ENCODE measurements at places on chromosomes 11 and 22. TPM values are rescaled to one million over a fixed set of nuclear protein-coding genes. Genes with fewer than 3 reads are reported as not detected.

DNA sequence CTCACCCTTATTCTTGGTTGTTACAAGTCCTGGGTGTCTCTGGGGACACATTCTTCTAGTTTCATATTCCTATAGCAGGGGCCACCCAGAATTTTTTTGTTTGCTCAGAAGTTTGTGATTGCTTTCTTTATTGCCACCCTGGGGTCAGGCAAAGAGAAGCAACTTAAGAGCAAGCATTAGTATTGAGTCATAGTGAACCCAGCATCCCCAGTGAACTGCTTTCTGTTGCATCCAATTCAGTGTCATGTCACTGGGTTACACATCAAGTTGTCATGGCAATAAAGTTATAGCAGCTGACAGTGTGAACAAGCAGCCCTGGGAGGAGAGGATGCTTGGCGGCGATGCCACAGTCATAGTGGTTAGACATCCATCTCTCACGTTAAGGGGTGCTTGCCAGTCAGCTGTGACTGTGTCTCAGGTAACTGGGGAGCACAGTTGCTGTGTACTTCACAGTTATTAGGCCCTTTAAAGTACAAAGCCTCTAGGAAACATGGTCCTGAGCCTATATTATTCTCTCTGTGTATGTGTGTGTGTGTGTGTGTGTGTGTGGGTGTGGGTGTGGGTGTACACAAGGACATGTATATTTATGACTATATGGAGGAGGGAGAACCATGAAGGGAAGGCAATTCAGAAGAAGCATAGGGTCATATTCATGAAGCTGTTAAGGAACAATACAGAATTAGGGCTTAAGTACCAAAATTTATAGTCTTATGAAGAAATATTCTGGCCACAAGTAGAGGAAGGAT is 52.5 kb downstream of the TRIM44 start:
- peak; percentile 16 for DNase-seq

- no peak for DNase-seq
These were observed 689 bp upstream of the TMEM126A start for GRCh38 chr11:85647078-85647477.

DNA sequence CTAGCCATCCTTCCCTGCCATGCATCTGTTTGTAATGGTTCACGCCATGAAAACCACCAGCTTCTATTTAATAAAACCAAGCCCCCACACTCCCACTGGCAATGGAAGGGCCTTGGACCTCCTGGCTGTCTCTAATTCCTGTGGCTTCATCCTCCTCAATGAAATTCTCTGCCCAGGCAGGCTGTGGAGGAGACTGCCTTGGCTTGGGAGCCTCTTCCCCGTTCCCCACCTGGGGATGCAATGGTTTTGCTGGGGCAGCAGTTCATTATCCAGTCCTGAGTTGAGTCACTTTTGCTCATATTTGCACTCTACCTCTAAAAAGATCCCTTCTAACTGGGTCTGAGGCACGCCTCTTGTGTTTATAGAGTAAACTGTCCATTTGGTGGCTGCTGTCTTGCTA is 515.8 kb downstream of the NTM start:
- no peak for DNase-seq

The BDNF gene
- 8.1 TPM for total RNA-seq

DNA sequence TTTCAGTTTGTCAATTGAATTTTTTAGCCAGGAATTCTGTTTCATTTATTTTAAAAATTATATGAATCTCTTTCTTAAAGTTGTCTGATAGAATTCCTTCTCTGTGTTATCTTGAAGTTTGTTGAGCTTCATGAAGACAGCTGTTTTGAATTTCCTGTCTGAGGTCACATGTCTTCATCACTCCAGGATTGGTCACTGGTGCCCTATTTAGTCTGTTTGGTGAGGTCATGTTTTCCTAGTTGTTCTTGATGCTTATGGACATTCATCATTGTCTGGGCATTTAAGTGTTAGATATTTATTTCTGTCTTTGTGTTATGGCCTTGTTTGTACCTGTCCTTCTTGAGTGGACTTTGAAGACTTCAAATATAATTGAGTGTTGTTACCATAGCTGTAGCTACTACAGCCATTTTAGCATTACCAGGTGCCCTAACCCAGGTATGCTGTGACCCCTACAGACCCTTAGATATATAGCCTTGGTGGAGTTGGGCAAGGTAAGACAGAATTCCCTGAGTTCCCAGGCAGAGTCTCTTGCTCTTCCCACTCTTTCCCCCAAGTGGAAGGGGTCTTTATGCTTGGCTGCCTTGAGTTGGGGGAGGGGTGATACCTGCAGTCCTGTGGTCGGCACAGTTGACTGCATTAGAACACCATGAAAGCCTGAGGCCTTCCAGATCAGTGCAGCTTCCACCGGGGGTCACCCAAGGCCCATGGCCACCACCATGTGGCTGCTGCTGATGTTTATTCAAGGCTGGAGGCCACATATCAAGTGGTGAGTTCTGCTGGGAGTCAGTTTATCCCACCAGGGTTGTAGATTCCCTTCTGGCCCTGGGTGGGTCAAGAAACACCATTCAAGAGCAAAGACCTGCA is 229.6 kb downstream of the DYNC2H1 start:
- peak; percentile 64 for DNase-seq

DNA sequence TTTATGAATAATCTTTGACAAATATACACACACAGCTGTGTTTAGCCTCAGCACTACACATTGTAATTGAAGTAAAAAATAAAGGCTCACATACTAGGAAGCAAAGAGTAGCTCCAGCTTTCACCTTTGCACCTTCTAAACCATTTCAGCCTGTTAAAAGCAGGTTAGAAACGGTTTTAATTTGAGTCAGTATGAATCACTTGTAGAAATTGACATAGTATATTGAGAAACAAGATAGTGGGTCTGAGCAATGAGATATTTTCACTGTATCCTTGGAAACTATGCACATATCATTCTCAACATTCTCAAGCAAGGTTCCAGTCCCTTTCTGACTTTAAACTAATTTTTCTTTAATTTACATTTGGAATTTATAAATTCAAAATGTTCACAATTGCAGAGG is 380.3 kb downstream of the AASDHPPT start:
- DNase-seq = peak; percentile 71

The FOSL1 gene
- 11.4 TPM for total RNA-seq

The SEPTIN3 gene
- total RNA-seq = not detected

DNA sequence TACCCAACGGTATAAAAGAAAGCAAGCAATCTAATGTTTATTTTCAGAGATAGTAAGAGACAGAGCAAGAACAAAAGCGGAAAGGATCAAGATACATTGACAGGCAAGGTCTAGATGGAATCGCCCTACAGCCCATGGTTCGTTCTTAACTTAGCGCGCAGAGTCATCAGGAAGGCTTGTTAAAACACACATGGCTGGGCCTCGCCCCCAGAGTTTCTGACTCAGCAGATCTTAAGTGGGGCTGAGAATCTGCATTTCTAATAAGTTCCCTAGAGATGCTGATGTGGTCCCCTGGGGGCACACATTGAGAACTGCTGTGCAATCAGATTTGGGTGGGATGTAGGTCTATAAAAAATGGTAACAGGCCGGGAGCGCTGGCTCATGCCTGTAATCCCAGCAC is 35.8 kb upstream of the CHRM4 start:
- no peak for DNase-seq

The SYT12 gene
- total RNA-seq = not detected

DNA sequence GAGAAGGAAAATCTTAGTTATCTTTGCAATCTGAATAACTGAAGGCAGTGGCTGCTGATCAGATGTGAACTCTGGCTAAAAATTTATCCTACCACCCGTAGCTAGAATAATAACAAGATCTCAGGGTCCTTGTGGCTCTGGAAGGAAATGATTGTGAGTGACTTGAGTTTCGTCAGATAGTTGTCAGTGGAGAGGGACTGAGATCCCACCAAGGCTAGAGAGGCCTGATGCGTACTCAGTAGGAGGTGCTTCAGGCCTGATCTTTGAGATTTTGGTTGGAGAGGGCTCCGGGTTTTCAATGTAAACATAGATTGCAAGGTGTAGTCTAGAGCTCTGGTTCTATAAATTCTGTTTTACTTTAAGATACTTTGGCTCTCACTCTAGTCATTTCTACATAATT is 1.4 kb downstream of the MADD start:
- DNase-seq = no peak

The PRODH gene
- total RNA-seq = not detected

Data from fibroblast of the aortic adventitia (primary cell).